ENCODE measurements at places on chromosomes 1 and 21.

GRCh38 chr1:167789501-167789900 lies 67.7 kb downstream of the MPZL1 start:
- DNase-seq, result no peak

GRCh38 chr1:221998186-221998612 lies 256.3 kb upstream of the DUSP10 start:
- DNase-seq, result no peak

GRCh38 chr1:37123276-37124115 lies 89.2 kb upstream of the GRIK3 start:
- DNase-seq, result no peak

- DNase-seq, result no peak
These were observed 8.9 kb downstream of the MAP1LC3C start for GRCh38 chr1:241990040-241990439.

DNA sequence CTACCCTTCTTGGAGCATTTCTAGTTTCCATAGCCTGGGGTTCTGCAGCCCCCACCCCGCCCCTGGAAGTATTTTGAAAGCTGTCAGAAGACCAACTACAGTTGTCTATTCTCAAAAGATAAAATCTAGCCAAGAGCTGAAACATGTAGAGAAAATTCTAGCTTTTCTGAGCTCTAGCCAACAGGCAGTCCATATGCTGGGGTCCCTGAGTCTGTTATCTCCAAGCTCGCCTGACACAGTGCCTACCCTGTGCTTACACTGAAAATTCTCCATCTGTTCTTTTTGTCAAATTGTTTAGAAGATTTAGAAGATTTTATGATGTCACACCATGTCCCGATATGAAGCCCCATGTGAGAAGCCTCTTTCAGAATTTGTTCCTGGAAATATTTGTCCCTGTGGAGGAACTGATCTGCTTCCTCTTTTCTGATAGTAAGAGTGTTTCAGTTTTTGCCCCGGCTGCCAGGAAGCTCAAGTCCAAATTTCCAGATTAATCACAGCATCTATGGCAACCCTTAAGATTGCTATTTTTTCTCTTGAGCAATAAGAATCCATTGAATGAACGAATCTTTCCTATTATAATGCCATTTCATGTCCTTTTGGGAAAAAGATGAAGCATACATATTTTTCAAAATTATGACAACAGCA lies 23.7 kb upstream of the CSF3R start:
- DNase-seq, result no peak

All from activated CD4-positive, alpha-beta T cell treated with anti-CD3 and anti-CD28 coated beads, Interleukin-2, amount 10 ng/mL, durations not matched to agents 7 days and 5 days (primary cell).